ENCODE measurements at places on chromosomes 12 and 14.

DNA sequence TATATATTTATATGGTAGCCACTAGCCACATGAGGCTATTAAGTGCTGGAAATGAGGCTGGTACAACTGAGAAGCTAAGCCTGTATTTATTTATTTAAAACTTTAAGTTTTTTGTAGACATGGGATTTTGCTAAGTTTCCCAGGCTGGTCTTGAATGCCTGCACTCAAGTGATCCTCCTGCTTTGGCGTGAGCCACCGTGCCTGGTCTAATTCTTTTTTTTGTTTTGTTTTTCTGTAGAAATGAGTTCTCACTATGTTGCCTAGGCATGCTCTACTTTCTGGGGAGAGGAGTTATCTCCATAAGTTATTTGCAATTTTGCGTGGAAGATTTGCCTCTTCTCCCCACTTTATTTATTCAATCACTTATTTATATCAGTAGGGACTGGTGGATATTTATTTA, 4.8 kb upstream of the SNRNP35 start:
- no peak for DNase-seq

- DNase-seq: no peak
These were observed 48.3 kb downstream of the SLC41A2 start for GRCh38 chr12:104909761-104910160.

DNA sequence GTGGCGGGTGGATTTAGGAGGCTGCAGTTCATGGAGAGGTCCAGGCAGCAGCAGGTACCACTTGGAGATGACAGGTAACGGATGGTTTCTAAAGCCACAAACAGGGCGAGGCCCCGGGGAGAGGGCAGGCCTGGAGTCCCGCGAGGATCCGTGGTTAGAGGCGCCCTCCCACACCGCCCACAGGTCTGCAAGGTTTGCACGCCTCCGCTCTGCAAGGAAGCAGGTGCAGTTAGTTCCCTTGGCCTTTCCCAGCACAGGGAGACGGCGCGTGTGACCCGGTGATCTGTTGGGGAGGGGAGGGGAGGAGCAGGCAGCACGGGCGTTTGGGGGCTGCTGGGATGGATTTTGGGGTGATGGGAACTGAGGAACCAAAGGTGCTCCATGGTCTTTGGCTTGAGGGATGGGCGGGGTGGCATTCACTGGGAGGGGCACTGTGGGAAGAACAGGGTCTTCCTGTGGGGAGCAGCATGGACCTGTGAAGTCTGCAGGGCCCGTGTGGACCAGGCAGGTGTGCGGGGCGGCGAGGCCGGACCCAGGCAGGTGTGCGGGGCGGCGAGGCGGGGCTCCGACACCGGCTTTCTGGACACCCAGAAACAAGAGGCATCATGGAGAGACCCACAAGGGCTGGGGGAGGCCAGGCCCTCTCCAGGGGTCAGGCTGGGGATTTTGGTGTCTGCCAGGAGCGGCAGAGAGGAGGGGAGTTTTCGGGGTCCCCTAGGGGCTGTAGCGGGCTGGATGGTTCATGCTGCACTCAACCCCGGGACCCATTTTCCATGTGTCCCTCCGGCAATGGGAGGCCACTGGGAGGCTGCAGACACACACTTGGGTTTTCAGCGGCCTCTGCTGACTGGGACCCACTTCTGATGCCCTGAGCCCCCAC, 29.1 kb downstream of the NOC4L start:
- no peak for DNase-seq

- no peak for DNase-seq
These were observed 97.9 kb upstream of the RESF1 start for GRCh38 chr12:31861360-31861759.

DNA sequence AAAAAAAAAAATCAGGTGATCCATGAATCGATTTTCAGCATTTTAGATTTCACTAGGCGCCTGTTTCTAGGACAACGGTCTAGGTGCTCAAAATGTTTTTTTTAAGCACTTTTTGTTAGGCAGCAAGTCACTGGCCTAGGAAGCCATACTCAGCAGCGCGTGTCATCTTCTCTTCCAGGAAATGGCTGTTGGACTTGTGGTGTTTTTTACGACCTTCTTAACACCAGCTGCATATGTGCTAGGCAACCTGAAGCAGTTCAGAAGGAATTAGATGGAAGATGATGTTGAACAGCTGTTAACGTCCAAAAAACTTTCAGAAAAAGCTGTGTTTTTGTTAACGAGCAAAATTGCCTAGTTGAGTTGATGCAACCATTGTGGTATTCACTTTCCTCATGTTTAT, 868 bp downstream of the COX8C start:
- DNase-seq: no peak

DNA sequence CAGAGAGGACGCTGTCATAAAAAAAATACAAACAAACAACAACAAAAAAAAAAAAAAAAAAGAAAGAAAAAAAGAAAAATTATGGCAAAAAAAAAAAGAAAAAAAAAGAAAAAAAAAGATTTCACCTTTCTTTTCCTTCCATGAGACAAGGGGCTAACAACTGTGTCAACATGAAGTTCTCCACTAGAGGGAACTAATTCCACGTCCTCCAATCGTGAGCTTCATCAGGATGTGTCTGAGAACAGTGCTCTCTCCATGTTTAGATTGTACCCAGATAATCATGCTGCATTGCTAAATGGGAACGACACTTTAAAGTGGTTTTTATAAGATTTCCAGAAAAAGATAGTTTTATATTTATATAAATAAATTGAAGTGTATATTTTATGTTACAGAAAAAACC, 96.2 kb upstream of the PTPRB start:
- peak; percentile 45 for DNase-seq

GRCh38 chr12:9148926-9149325, 33.2 kb upstream of the A2M start:
- DNase-seq: no peak

- DNase-seq: no peak
These were observed 2.1 kb upstream of the DLST start for GRCh38 chr14:74879427-74880182.

GRCh38 chr14:99902925-99903324, 109.7 kb downstream of the EML1 start:
- no peak for DNase-seq

- no peak for DNase-seq
These were observed 205.0 kb upstream of the KRR1 start for GRCh38 chr12:75716291-75717025.

DNA sequence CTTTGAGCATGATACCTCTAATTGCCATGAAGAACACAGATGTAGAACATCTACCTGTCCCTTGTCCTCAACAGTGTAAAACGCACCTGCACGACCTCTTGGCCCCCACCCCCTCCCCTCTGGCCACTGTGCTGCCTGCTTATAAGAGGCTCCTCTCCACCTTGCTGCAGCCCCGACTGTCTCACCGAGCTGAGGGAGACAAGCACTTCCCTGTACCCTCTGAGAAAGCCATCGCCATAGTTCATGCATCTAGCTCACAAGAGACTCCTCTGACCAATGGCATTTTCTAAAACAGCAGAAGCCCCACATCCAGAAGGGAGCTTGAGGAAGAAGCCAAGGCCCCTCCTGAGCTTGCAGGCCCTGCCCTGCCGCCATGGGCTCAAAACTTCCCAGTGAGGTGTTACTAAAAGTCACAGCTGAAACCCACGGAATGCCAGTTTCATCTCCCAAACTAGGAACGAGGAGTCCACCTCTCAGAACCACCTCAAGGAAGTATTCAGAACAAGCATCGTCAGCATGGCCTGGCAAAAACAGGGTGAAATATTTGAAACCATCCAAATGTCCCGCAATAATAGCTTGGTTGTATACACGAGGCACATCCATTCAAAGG, 21.5 kb upstream of the ANO2 start:
- DNase-seq: no peak

GRCh38 chr14:104119488-104120251, 18.7 kb upstream of the KIF26A start:
- no peak for DNase-seq

DNA sequence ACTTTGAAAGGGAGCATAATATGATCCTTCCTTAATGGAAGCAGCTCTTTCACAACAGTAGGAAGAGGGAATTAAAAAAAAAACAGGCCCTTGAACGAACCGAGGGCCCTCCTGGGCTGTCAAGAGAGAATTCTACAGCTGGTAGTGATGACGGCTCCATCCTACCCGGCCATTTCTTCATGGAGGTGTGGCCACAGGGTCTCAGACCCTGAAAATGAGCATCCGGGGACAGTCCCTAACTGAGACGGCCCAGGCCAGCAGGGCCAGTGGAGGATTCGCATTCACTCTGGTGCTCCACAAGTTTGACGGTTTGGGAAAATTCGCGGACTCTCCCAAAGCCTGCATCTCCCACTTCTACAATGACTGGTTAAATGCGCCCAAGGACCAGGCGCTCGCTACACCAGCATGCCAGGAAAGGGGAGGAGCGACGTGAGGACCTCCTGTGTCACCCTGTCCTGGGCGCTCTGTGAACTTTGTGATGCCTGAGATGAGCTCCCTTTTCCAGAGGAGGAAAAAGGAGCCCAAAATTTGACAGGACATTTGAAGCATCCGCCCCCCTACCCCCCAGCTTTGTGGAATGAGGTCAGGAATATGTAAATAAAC, 66.8 kb downstream of the BCL11B start:
- DNase-seq: no peak

DNA sequence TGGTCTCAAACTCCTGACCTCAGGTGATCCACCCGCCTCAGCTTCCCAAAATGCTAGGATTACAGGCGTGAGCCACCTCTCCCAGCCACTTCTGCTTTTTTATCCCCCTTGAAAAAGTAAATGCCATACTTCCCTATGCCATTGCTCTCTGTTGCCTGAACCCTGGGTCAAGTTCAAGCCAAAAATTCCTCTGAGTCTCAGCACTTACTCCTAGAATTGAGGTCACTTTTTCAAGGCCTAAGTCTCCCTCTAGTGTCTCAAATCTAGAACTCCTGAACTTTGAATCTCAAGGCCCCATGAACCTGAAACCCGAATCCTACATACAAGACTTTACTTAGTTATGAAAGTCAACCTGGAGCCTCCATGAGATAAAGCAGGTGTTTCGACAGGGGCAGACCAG, 1.4 kb upstream of the APOBEC1 start:
- no peak for DNase-seq

DNA sequence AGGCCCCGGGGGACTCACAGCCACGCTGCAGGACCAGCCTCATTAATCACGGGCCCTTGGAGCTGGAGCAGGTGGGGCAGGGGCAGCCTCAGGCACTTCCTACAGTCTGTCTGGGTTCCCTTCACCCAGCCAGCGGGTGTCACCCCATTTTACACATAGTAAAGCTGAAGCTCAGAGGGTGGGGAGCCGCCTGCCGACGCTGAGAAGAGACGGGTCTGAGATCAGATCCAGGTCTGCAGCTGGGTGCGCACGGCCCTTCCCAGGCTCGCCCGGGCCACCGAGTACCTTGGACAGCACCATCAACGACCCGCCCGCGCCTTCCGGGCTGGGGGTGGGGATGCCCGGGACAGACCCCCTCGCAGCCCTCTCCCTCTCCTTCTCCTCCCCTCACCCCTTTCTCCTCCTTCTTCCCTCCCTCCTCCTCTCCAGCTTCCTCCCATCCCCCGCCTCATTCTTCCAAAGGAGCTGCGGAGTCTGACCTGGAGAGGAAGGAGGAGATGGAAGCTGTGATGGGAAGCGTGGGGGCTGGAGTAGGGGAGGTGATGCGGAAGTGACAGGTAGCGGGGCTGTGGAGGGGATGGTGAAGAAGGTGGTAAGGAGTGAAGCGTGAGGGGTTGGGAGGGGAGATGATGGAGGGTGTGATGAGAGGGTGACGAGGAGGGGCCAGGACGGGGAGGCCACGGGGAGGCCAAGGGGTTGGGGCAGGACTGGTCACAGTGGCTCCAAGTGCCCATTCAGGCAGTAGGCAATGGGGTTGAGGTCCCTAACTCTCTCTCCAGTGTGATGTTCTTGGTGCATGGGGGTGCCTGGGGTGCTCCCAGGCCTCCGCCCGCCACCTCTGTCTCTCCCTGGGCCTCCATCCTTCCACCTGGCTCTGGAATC, 8.8 kb downstream of the DTX1 start:
- DNase-seq: no peak

GRCh38 chr12:47038270-47038748, 41.1 kb upstream of the PCED1B start:
- DNase-seq: no peak

DNA sequence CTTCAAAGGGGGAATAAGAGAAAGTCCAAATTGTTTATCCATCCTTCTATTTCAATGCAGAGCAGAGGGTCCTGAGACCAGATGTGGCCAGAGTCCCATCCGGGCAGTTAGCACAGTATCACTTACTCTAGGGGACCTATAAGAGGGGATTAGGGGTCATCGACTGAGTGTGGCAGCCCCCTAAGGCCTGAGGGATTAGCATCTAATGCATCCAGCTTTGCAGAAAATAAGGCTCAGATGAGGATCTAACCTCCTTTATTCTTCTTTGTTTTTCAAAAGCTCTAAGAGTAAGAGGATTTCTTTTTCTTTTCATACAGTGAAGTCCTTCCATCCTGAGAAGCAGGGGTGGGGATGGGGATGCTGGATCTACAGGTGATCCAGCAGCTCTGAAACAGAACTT, 43.5 kb downstream of the NEUROD4 start:
- no peak for DNase-seq

DNA sequence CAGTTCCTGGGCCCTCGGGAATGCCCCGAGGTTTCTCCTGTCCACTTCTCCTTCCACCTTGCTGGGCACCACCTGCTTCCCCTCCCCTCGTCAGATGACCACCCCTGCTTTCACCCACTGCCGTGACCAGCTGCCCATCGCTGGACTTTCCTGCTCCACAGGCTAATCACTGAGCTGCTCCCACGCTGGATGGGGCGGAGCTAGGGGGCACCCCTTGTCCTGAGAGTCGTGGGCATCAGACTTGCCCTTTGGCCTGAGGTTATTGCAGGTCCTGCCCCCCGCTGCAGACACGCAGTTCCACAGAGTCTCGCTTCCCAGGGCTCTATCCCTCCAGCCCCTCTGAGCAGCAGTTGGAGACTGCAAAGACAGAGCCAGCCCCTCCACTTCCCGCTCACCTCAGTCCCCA, 427 bp downstream of the SLC6A12 start:
- no peak for DNase-seq

GRCh38 chr12:129696405-129696804, 207.4 kb downstream of the TMEM132D start:
- DNase-seq: no peak

DNA sequence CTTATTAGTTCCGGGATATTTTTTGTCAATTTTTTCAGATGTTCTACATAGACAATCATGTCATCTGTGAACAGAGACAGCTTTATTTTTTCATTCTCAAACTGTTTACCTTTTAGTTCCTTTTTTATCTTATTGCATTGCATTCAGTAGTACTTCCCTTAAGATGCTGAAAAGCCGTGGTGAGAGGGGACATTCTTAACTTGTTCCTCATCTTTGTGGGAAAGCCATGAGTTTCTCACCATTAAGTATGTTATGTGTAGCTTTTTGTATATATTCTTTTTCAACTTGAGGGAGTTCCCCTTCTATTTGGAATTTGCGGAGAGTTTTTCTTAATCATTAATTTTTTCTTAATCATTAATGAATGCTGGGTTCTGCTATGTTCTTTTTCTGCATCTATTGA, 1727.1 kb upstream of the SEL1L start:
- DNase-seq: no peak

GRCh38 chr12:122124370-122124769, 45.8 kb downstream of the MLXIP start:
- no peak for DNase-seq

DNA sequence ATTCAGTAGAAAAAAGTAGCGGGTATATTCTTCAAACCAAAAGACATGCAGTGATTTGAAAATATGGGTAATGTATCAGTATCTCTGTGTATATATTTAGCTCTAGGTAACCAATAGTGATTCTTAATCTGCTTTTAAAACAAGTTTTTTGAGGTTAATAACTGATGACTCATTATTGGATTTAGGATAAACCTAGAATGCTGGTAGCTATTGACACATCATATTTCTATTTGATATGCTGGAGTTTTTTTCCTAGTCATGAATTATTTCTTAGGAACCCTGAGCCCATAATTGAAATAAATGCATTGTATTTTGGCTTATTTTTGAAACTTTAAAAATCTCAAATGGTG, 15.5 kb downstream of the ARF6 start:
- no peak for DNase-seq

All from Panc1 (cell line).